ENCODE measurements at places on chromosomes 2 and 18.

DNA sequence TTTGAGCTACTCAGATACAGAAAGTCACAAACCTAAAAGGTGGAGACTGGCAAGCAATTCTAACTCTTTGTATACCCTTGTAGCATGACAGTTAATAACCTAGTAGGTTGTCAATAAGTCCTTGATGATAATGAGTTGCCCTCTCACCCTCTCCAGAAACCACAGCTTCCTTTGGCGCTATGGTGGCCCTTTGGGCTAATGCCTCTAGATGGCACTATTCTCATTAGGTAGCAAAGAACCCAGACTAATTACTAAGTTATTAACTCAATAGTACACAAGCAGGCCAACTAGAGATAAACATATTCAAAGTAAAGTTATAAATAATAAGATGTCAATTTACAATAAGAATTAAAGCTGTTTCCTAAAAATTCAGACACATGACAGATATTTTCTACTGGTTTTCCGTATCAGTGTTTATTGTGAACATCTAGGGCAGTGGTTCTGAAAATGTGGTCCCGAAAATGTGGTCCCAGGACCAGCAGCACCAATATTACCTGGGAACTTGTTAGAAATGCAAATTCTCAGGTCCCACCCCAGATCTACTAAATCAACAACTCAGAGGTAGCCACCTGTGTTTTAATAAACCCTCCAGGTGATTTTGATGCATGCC is 41.1 kb downstream of the LDAH start:
- peak; percentile 18 for DNase-seq

GRCh38 chr2:127177617-127178263 is 42.4 kb downstream of the CYP27C1 start:
- DNase-seq = no peak

GRCh38 chr2:52465287-52465686 is 1302.3 kb upstream of the CHAC2 start:
- DNase-seq = no peak

DNA sequence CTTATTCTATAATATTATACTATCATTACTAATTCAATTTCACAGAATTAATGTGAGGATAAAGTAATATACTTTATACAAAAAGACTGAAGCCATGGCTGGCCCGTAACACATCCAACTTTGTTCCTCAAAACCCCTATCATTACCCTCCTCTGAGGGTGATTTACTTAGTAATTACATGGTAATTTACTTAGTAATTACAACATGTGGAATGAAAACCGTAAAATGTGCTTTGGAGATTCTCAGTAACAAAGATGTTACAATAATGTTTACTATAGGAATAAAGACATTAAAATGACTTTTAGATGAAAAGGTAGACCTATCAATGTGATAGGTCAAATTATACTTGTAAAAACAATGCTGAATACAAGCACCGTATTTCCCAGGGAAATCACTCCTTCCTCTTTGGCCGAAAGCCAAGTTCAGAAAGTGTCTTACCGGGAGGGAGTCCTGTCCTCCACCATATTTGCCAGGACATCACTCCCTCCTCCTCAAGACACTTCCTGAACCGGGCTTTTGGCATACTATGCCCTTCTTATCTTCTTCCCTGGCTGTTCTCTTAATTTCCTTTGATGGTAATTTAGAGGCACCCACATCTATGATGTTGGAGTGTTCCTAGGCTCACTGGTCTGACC is 1047.8 kb downstream of the SOCS6 start:
- DNase-seq = no peak

DNA sequence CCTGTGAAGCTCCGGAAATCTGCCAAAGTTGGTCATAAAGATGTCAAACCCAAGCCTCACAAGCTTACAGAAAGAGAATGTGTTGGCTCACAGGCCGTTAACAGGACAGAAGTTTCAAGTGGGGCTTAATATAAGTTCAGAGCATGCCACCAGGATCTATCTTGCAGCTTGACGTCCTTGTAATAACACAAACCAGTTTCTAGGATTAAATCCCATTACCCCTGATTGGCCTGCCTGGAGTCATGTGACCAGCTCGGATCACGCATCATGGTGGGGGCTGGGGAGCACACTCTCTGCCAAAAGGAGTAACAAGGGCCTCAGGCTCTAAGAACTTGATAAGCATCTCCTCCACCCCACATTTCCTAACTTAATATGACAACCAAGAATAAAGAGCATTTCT is 38.9 kb upstream of the SCG2 start:
- no peak for DNase-seq

DNA sequence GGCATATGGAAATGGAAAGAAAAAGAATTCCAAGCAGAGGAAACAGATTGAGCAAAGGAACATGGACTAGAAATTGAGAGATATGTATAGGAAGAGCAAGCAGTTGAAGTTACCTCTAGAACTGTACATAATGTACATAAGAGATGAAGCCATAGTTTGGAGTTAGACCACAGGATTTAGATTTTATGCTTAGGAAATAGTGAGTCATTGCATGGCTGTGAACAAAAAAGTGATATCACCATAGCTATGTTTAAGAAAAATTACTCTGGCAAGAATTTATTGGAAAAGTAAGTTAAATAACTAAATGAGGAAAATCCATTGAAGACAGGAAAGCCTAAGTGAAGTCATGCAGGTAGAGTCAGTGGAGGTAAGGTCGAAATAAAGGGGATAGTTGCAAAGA is 99.4 kb upstream of the GALNT5 start:
- no peak for DNase-seq

DNA sequence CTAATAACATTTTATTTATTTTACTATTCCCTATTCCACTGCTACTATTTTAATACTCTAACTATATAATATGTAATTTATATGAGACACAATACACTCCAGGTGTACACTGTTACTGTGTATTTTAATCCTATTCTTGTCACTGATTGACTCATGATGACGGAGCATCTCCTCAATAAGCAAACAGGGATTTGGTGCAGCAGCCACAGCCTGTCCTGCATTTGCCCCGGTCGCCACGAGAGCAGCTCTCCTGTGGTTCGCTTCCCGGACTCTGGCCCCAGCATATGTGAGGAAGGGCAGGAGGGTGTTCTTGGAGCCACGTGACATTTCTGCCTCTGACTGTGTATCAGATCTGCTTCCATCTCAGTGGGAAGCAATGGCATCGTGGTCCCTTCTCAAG is 74.1 kb upstream of the PXDN start:
- no peak for DNase-seq

DNA sequence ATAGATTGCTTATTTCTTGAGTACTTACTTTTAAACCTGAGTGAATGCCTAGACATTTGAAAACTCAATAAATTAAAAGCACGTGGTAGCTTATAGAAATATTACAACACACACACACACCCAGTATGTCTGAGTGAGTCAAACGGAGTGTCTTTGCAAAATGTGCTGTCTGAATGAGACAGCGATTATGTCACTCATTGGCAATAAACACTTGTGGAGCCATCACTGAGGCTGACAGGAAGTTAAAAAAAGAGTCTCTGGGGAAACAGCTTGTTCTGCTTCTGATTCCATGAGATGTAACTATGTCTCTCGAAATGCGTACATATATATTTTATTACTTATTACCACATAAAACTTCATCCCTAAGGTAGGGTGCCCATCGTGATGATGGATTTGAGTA is 22.3 kb upstream of the VPS4B start:
- DNase-seq = no peak

GRCh38 chr18:3192286-3192685 is 27.5 kb downstream of the MYOM1 start:
- no peak for DNase-seq

- DNase-seq = no peak
These were observed 47.9 kb downstream of the NRP2 start for GRCh38 chr2:205730191-205730590.

DNA sequence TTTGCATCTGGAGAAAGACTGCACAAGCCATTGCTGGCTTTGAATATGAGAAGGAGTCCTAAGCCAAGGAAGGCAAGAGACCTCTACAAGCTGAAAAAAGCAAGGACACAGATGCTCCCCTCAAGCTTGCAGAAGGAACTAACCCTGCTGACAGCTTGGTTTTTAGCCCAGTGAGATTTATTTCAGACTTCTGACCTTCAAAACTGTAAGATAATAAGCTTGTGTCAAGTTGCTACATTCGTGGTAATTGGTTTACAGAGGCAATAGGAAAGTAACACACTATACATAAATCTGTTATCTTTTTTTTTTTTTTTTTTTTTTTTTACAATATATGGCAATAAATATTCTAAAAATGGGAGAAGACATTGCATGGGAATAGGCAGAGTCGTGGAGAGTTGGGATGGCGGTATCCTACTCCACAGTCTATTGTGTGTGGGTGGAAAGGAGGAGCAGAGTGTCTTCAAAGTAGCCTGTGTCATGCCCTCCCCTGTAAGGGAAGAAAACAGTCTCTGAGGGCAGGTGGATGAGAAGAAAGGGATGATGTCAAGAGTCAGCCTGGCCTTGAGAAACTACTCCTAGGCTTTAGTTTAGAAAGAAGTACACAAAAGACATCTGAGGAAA is 196.9 kb downstream of the THSD7B start:
- DNase-seq = no peak

DNA sequence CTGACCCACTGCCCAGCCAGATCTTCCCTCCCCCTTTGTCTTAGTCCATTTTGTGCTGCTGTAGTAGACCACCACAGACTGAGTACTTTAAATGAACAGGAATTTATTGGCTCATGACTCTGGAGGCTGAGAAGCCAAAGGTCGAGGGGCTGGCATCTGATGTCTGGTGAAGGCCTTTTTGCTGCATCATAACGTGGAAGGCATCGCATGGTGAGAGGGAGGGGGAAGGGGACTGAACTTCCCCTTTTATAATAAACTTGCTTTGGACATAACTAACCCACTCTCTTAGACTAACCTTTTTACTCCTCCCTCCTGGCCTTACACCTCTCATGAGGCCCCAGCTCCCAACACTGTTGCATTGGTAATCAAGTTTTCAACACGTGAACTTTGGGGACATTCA is 83.8 kb downstream of the MAP4K4 start:
- DNase-seq = no peak

GRCh38 chr2:31054842-31055388 is 83.3 kb downstream of the GALNT14 start:
- DNase-seq = no peak

DNA sequence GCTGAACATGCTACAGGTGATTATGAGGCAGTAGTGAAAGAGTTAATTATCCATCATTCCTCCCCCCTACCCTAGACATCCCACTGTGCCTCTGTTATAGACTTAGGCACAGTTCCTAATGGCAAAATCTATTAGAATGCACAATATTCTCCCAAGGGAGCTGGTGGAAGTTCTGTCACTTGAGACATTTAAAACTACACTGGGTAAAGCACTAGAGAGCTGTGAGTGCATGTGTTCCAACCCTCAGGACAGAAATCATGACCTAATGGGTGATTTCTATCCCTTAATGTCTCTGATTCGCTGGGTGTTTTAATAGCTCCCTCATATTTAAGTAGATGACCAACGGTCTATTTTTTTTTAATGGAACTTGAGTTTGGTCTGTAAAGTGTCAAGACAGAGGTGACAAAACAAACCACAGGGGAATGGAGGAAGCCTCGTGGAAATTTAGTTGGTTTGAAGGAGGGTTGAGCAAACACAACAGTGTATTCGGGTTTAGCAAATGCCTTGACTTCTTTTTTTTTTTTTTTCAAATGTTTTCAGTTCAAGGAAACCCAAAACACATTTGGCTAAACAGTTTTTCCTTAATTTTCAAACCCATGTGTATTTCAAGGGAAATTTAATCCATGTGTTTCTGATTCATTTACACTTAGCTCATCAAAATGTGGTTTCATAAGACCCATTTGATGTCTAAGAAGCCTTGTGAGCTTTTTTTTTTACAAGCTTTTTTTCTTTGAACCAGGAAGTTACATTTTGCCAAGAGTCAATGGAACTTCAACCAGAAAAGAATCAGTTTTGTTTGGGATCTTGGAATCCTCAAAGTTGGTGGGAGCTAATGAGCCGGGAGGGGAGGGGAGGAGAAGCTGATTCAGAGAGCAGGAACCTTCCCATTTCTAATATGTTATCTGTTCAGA is 665.1 kb upstream of the ZEB2 start:
- no peak for DNase-seq

DNA sequence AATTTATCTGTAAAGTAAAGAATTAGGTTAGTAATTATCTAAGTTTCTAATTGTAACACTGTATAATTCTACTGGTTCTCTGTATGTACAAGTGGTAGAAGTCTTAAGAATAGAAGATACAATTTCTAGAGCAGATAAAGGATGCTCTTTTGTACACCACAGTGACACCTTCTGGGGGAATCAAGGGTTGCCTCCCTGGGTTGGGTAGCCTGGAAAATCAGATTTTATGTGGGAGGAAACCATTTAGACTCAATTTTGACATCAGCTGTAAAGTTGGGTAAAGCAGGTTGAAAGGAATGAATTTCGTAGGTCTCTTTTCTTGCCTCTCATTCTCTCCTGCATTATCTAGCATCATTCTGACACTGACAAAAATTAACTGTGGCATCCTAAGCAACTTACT is 354.8 kb downstream of the DCC start:
- peak; percentile 16 for DNase-seq

DNA sequence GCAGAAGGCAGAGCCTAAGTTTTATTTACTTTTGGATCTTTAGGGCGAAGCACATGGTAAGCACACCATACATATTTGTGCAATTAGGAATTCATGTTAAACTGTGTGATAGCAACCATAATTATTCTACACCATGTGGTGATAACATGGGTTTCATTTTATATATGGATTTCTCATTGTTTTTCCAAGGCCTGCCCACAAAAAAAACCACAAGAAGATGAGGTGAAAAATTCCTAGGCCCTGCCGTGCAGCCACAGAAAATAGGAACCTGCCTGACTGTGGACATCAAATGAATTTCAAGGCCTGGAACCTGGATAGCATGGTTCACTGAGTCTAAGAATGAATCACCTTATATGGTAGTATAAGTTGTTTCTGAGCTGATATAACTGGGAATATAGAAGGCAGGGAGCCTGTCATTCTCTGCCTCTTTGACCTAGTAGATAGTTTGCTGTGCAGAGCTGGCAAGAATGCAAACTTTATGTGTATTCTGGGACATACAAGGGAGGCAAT is 22.4 kb upstream of the SSB start:
- no peak for DNase-seq

GRCh38 chr2:71380665-71381064 is 49.1 kb downstream of the ZNF638 start:
- DNase-seq = no peak

DNA sequence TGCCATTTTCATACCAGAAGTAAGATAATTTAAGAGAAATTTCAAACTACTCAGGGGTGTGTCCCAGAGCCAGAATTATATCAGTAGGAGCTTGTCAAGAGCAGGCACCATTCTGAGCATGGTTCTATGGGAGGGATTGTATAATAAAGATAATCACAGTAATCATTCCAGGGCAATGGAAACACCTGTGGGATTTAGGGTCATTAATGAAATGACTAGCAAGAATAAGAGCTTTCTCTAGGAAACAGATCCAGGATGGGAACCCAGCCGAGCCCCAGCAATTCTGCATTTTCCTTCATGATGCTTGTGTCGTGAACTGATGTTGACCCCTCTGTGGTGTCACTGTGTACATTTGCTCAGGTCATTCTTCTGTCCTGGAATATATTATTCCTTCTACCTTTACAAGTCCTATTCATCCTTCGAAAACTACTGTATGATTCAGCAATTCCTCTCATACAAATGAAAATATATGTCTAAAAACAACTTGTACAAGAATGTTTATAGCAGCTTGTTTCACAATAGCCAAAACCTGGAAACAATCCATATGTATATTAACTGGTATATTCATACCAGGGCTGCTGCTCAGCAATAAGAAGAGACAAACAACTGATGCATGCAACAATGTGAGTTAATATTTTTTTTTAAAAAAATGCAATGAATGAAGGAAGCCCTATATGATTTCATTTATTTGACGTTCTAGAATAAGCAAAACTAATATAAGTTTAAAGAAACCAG is 687.8 kb upstream of the KLHL29 start:
- DNase-seq = no peak

- DNase-seq = no peak
These were observed 443.6 kb downstream of the TDRD15 start for GRCh38 chr2:21567395-21567794.
